A549 (cell line): ENCODE measurements at places on chromosomes 2 and 18. TPM values are rescaled to one million over a fixed set of nuclear protein-coding genes. Genes with fewer than 3 reads are reported as not detected.

DNA sequence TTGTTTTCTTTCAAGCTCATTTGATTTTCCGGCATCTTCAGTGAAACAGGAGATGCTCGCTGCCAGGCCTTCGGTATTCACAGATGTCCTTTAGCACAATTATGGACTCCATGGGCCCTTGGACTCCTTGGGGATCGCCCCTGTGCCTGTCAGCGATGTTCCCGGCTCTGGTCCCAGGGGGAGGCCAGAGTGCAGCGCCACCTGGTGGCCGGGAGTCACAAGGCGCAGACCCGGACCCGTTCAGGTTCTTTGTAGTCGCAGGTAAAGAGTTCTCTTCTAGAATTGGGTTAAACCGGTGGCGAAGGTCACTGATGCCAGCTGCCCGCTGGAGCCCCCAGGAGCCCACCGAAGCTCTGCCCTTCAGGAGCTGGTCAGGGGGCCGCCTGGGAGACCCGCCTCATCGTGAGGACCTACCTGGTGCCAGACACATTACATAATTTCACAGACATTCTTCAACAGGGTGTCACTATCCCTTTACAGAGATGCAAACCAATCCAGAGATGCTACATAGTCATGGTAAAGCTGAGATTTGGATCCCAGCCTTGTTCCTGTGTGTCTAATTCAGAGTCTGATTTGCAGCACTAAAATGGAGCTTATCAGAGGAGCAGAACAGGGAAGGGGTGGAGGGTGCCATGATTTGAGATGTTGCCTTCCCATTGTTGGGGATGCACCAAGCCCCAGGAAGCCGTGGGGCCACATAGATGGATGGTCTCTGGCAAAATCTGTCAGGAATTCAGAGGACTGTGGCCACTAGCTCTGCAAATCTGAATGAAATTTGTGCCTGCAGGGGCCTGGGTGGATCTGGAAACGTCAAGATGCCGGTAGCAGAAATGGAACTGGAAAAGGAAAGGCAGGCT, 6.0 kb upstream of the INPP5D start:
- peak; percentile 84 for DNase-seq

DNA sequence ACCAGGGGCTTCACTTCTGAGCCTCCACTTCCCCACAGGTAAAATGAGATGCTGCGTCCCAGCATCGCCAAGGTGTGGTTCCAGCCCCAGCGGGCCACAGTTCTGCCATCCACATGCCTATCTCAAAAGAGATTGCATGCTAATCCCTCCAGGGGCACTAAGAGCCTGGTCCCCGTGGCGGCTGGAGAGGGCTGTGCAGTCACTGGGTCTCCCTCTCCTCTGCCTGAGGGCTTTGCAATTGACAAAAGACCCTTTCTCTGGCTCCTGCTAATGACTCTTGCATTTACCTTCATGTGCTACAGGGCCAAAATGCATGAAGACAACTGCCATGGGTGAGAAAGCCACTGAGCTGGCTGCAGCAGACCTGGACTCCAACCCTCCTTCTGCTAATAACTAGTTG, 18.5 kb downstream of the ZBTB7C start:
- DNase-seq: no peak

- no peak for DNase-seq
Observed at GRCh38 chr2:211479536-211480150, 923.2 kb downstream of the CPS1 start.

ANKRD29 gene
- 12.4 to 17.4 TPM (median 17.2 TPM) in 3 replicates for polyA plus RNA-seq
